ENCODE measurements at places on chromosomes 5 and 9.

DNA sequence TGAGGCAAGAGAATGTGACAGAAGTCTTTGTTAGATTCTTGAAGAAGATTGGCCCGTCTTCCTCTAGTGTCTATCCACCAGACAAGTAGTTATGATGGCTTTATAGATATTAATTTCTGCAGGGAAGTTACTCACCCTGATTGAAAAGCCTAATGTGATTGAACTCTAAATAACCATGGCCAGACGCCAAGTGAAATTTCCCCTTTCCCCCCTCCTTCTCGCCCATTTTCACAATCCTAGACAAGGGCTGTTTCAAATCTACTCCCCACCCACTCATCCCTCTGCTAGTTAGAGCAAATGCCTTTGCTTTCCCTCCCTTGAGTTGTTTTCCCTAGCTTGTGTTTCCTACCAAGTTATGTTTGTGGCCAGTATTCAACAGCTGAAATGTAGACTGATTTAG is 182.5 kb downstream of the TMEM167A start:
- no peak for DNase-seq

DNA sequence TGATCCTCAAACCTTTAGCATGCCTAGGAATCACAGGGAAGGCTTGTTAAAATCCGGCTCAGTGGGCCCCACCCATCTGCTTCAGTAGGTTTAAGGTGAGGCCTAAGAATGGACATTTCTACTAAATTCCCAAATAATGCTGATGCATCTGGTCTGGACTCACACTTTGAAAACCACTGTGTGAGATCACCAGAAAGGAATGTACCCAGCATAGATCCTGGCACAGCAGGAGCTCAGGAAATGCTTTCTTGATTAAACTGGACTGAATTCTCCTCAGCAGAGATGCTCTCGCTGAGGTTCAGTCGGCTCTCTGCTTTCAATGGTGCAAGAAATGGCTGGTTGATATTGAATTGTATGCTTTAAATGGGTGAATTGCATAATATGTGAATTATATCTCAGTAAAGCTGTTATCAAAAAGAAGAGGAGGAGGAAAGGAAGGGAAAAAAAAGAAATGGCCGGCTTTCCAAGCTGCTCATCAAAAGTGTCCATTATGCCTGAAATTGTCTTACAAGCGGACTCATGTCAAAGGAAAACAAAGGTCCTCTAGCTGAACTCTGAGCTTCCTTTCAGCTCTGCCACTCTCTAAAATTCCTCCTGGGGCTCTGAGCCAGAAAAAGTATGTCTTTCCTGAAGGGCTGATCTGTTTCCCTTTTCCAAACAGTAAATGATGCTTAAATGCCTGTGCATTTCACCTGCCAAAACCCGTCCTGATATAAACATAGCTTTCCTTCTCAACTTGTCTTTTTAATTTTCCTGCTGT is 77.6 kb upstream of the SAP30L start:
- DNase-seq = no peak

DNA sequence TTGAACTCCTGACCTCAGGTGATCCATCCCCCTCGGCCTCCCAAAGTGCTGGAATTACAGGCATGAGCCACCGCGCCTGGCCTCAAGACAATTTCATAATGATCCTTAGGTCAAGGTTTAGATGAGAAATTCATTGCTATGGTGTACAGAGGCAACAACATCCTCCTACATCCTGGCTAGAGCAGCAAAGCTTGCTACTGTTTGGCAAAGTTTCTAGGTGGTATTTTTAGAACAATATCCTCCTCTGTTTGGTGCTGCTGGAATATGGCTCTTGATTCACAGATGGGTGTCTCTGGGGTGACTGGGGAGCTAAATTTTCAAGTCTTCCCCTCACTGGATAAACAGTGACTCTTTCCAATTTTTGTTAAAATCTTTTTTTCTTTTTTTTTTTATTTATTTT is 30.6 kb downstream of the CRHBP start:
- DNase-seq = no peak

- no peak for DNase-seq
These were observed 90.0 kb upstream of the PLPPR1 start for GRCh38 chr9:100938507-100938906.

GRCh38 chr5:178991190-178992145 is 3.7 kb downstream of the GRM6 start:
- no peak for DNase-seq

DNA sequence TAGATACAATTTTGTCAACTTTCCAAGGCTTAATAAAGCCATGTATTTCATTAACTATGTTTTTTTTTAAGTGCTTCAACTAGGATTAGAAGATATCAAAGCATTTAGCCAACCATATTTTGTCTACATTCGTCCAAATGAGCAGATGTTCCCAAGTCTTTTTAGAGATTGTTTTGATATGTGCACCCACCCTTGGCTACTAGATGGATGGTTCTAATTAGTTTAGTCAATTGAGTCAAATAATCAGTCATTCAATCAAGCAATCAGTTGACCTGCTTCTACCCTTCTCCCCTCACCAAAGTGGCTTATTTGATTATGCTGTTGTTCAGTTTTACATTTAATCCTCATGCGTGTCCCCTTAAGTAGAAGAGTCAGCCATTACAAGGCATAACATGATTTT is 319.5 kb upstream of the TNC start:
- no peak for DNase-seq

DNA sequence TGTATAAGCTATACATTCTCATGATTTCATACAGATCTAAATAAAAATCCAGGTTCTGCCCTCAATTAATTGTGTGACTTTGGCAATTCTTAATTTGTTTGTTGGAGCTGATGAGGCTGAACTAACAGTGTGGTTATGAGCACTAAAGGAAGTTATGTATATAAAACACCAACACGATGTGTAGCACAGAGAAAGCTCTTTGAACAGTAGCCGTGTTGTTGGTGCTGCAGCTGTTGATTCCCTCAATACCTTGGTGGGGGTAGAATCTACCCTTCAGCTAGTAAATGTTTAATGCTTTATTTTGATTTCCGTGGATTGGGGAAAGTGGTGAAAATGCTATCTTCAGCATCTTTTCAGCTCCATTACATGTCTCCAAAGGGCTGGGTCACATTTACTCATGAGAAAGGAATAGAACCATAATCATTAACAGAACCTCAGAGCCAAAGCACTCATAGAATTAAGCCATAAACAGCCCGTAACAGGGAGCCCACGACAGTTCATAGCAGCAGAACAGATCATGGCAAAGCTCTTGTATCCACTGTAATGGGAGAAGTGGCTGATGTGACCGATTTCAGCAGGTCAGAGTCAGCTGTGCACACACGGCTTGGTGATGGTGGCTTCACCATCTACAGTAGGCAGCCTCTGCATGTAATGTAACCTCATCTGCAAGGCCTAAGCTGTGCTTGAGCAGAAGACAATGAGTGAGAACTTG is 332.7 kb downstream of the DIRAS2 start:
- no peak for DNase-seq

- DNase-seq = no peak
These were observed 61.3 kb upstream of the TYRP1 start for GRCh38 chr9:12631866-12632265.

DNA sequence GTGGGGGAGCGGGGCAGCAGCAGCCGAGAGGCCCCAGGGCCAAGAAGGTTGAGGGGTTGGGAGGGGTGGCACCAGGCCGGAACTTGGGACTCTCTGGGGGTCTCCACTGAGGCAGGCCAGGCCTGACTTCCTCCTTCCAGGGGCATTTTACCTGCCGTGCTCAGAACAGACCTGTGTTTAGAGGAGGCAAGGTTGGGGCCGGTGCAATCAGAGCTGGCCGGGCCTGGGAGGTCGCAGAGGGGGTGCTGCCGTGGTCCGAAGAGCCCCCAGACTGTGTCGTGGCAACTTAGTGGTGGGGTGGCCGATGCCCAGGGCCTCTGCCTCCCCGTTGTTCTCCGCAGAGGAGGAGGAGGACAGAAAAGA is 21.8 kb downstream of the GLT6D1 start:
- DNase-seq = no peak

DNA sequence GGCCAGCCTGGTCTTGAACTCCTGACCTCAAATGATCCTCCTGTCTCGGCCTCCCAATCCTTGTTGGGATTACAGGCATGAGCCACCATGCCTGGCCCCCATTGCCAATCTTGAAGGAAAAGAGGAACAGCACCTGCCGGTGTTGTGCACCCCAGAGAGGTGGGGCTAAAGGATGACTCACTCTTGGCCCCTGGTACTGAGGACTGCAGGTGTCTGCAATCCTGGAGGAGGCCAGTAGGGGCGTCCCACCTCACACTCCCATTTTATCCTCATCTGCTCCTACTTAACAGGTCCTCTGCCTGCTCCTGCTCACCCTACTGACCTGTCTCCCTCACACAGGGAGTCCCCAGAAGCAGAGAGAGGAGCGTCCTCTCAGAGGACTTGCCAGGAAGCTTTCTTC is 390.4 kb downstream of the ARHGEF28 start:
- DNase-seq = no peak

GRCh38 chr9:137407590-137408300 is 15.2 kb downstream of the EXD3 start:
- no peak for DNase-seq

GRCh38 chr5:113240951-113241726 is 193.7 kb downstream of the TSSK1B start:
- DNase-seq = no peak

- no peak for DNase-seq
These were observed 1148.1 kb upstream of the ACO1 start for GRCh38 chr9:31236344-31236743.

DNA sequence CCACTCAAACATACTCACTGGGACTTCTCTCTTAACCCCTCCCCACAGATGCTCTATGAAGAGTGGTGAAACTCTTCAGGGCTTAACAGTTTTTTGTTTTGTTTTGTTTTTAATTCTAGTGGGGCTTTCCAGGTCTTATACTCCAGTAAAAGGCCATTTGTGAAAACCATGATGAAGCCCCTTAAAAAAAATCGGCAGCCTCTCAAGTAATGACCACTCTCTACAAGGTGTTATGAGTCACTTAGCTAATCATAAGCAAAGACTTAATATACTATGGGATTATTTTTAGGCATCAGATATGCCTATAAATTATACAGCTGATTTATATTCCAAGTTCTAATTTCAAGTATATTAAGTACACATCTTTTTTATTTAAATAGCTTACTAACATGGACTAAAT is 607.9 kb downstream of the RAB3C start:
- DNase-seq = no peak

DNA sequence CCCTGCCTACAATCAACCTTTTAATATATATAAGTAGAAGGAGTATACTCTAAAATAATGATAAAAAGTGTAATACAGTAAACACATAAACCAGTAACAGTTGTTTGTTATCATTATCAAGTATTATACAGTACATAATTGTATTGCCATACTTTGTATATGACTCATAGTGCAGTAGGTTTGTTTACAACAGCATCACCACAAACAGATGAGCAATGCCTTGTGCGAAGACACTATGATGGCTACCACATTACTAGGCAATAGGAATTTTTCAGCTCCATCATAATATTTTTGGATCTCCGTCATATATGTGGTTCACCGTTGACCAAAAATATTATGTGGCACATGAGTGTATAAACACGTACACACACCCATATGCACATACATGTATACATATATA is 69.7 kb upstream of the APC start:
- no peak for DNase-seq

- no peak for DNase-seq
These were observed 38.8 kb upstream of the COL5A1 start for GRCh38 chr9:134602547-134603362.

DNA sequence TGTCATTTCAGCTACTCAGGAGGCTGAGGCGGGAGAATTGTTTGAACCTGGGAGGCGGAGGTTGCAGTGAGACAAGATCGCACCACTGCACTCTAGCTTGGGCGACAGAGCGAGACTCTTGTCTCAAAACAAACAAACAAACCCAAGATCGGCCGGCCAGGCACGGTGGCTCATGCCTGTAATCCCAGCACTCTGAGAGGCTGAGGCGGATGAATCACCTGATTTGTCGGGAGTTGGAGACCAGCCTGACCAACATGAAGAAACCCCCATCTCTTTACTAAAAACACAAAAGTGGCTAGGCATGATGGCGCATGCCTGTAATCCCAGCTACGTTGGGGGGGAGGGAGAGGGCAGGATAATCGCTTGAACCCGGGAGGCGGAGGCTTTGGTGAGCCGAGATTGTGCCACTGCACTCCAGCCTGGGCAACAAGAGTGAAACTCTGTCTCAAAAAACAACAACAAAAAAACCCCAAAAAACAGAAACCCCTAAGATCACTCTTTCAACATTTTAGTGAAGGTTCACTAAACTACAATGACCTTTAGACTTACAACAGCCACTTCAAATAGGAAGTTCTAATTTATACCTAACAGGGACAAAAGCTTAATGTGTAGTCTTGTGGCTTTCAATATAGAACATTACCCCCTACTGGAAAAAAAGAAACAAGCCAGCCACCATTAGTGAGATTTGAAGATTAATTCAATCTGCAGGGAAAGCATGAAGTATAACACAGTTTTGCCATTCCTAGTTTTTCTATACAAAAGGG is 7.0 kb downstream of the HSPA9 start:
- DNase-seq = no peak

DNA sequence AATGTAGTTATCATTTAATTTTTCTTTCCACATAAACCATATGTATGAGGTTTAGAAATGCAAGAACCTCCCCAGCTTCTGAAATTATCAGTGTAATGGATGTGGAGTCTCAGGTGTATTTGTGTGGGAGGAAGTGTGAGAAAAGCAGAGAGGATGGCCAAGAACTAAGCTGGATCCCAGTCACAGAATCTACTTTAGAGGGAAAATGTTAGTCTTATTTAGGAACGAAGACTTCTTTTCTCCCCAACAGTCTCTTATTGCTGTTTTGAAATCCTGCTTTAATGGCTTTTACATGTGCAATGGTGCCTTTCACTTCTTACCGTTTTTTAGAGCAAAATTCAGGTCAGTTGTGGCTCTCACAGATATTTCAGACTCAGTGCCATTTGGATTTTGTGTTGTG is 3.0 kb downstream of the EQTN start:
- no peak for DNase-seq

- no peak for DNase-seq
These were observed 104.9 kb upstream of the RUSC2 start for GRCh38 chr9:35385042-35385441.

- DNase-seq = no peak
These were observed 7.1 kb downstream of the PRUNE2 start for GRCh38 chr9:76898786-76899185.

GRCh38 chr5:17061973-17062470 is 125.9 kb upstream of the MYO10 start:
- no peak for DNase-seq

- no peak for DNase-seq
These were observed 45.8 kb downstream of the KIAA1958 start for GRCh38 chr9:112532427-112532826.

GRCh38 chr5:43354774-43355173 is 41.6 kb upstream of the HMGCS1 start:
- DNase-seq = no peak

GRCh38 chr9:27870404-27870803 is 297.1 kb upstream of the C9orf72 start:
- DNase-seq = no peak

DNA sequence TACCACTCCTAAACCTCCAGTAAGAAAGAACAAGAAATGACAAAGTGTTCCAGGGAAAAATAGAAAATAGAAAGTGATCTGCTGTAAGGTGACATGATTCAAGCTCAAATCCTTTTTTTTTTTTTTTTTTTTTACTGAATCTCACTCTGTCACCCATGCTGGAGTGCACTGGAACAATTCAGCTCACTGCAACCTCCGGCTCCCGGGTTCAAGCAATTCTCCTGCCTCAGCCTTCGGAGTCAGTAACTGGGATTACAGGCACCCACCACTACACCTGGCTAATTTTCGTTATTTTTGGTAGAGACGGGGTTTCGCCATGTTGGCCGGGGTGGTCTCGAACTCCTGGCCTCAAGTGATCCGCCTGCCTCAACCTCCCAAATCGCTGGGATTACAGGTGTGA is 35.9 kb downstream of the TTLL11 start:
- DNase-seq = no peak
